ENCODE measurements at places on chromosomes 11 and 22.
A peak's percentile ranks its signal among the peaks of the same experiment; 100 is the strongest.

- no peak for DNase-seq
Measured at GRCh38 chr22:47196881-47197772, 434.7 kb downstream of the TBC1D22A start.

DNA sequence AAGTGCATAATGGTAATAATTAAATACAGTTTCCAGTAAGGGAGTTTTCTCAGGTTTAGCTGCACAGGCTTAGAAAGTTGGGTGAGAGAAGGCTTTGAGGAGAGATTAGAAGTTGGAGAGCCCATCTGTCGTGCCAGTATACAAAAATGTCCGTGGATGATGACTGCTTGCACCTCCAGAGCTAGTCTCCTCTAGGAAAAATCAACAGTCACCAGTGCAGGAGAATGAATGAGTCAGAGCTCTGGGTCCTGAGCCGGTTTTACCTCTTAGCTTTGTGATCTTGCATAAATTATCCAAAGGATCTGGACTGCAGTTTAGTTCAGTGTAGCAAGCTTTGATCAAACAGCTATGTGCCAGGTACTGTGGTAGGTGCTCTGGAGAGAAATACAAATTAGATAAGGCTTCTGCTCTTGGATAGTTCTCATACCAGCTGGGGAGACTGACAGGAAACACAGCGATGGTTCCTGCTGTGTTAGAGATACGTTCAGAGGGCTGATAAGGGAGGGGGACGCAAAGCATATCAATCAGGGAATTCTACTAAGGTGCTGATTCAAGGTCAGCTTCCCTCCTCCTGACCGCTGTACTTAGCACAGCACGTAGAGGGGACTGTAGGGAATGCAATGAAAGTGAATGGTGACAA lies 125.9 kb downstream of the TEAD1 start:
- peak; percentile 77 for DNase-seq

DNA sequence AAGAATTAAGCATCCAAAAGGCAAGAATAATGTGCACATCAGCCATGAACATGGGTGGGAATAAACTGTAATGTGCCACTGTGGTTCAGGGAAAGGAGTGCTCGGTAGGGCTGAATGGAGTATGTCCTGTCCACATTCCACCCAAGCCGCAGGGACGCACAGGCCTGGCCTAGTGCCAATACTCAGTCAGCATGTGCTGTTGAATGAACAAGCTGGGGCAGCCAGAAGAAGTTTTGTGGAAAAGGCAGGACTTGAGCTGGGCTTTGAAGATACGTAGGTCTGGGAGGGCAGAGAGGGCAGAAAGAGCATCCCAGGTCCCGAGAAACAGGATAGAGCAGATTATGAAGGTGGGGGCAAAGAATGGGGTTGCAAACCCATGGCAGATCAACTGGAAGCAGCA lies 60.0 kb upstream of the PLET1 start:
- peak; percentile 87 for DNase-seq

- no peak for DNase-seq
Measured at GRCh38 chr11:86537541-86538222, 134.7 kb downstream of the ME3 start.

- DNase-seq: peak; percentile 17
Measured at GRCh38 chr11:57547854-57548377, 10.5 kb downstream of the SMTNL1 start.

DNA sequence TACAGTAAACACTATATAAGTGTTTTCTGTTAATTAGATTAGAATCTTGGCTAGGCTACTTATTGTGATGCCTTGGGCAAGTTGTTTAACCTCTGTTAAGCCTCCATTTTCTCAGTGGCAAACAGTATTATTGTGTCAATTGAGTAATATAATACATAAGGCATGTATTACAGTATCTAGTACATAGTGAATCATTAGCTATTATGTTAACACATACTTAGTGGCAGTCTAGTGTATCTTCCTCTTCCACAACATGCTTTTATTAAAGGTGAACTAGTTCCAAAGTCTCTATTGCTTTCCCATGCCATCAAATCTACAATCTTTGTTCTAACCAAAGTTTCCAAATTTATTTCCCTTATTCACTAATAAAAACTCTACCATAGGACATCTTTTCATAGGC lies 200.9 kb downstream of the SOX6 start:
- DNase-seq: no peak

GRCh38 chr11:73387594-73388264 lies 11.5 kb downstream of the RELT start:
- no peak for DNase-seq

GRCh38 chr11:121576531-121576930 lies 123.8 kb upstream of the SORL1-AS1 start:
- DNase-seq: no peak

DNA sequence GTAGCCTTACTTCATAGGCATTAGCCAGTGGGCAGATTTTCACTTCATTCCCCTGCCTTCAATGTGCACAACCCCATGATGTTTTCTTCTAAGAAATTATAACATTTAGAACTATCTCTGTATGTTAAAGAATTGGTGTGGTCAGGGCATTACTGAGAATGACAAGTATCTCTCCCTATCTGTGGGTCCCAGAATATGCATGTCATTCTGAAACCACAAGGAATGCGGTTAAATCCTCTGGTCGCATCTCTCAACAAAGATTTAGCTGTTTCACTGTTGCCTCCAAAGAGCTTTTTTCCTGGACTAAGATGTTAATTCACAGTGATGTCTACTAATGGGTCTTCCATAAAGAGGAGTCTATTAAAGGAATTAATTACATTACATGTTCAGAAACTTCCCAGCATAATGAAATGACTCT lies 62.7 kb downstream of the LIF start:
- peak; percentile 61 for DNase-seq

DNA sequence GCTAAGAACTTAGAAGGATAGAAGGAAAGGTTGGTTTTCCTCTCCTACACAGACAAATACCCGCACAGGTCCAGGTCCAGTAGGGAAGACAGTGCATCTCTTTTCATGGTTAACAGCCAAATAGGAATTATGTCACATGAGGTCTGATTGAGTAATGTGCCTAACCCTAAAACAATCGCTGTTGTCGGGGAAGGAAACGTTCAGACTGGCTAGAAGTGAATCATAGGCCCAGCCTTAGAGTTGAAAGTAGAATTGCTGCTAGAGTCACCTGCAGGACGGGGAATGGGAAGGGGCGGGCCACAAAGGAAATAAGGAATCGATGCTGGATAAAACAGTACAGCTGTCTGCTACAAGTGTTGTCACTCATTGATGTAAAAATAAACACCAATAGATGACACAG lies 12.4 kb upstream of the HTATIP2 start:
- no peak for DNase-seq

DNA sequence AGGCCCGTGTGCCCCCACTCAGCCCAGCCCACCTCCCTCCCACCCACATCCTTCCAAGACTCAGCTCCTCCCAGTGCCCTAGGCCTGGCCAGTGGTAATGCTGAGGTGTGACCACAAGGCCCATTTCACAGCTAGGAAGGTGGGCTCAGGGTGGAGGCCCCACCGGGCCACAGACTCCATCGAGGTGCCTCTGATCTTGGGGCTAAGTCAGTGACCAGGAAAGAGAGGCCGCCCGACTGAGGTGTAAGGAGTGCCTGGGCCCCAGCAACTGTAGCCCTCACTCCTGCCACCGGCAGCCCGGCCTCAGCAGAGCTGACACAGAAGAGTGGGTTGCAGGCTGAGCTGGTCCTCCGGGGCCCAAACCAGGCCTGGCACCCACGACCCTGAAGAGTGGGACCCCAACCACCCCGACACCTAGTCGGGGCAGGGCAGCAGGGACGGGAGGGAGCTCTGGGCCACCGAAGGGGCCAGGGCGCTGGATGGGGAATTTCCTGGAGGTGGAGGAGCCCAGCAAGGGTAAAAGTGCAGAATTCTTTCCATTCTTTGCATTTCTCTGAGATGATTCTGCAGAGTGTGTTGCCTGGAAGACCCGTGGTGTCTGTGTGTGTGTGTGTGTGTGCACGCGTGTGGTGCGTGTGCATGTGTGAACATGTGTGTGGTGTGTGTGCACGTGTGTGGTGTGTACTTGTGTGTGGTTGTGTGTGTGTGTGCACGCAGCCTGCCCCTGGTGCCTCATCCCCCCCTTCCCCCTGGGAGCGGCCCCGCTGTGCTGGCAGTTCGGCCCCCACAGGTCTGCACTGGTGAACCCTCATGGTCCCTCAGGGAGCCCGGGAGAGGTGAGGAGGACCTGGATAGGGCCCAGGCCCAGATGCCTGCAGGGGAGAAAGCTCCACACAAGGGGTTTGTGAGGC lies 8.3 kb upstream of the PIM3 start:
- DNase-seq: peak; percentile 91

Data from EL (cell line).